Uterus (tissue), 4 donors: ENCODE measurements at places on chromosomes 5 and 9.

GRCh38 chr9:3181049-3181953 lies 337.4 kb upstream of the PUM3 start:
- DNase-seq = no peak

- DNase-seq = no peak
Measured at GRCh38 chr9:94632737-94633136, 6.6 kb downstream of the FBP1 start.

DNA sequence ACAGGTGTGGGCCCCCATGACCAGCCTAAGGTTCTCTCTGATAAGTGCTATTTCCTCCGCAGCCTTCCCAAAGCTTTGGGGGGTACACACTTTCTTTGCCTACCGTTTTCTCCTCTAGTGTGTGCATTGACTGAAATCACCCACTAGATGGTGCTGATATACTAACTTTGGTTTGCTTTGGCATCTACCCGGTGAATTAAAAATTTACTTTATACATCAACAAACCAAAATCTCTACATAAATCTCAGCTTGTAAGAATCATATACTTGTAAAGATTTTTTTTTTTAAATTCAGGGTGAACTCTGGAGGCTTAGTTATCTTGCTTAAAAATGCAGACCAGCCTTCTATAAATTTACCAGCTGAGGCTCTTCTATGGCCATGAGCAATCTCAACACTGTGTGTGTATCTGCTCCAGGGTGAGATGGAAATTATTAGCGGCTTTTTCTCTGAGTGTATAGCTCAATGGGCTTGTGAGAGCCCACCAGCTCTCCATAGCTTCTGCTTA lies 475.7 kb upstream of the TNC start:
- no peak for DNase-seq

DNA sequence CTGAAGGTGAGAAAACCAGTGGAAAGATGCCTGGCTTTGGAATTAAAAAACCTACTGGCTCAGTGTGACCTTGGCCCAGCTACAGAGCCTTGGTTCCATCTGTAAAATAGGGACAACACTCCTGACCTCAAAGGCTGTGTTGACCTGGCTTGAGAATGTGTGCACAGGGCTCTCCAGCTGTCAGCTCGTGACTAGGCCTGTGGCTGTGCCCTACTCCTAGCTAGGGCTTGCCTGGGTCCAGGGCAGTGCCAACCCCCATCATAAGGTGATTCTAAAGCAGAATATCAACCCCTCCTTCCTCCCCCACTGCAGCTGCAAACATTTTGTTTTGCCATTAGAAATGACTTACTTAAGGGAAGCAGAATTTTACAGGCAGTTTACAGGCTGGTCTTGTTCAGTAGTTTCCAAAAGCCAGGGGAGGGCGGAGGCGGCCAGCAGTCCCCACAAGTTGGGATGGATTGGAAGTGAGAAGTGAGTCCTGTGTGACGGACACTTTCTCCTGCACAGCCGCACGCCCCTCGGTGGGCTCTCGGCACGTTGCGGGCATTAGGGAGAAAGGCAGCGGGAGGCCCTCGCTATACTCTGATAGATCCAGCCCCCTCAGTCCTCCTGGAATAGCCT lies 7.3 kb downstream of the PITX1 start:
- DNase-seq = no peak

DNA sequence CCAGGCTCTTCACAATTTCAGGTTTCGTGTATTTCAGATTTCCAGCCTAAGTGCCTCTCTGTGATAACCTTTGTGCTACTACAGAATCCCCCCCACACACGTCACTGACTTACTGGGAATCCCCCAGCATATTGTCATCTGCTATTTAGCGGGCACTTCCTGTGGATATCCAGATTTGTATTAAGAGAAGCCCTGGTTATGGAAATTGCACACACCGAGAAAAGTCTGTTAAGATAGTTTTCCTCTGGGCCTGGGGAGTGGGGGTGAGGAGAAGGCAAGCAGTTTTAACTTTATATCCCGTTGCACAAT lies 269.9 kb downstream of the MED10 start:
- DNase-seq = no peak

GRCh38 chr5:88688156-88688983 lies 194.6 kb downstream of the MEF2C start:
- DNase-seq = no peak

- DNase-seq = no peak
Measured at GRCh38 chr9:14210428-14210827, 103.5 kb downstream of the NFIB start.

- no peak for DNase-seq
Measured at GRCh38 chr5:63170486-63170885, 591.9 kb downstream of the LRRC70 start.
